ENCODE measurements at places on chromosomes 11 and 22. TPM values are rescaled to one million over a fixed set of nuclear protein-coding genes. Genes with fewer than 3 reads are reported as not detected.

Gene APOL1
- 89.4 TPM for total RNA-seq

Gene OR51E2
- total RNA-seq: not detected

Gene SLC15A3
- 60.4 TPM for total RNA-seq

Gene OOSP1
- not detected for total RNA-seq

Gene OR56A1
- 0.03 TPM for total RNA-seq

Gene KCNK7
- total RNA-seq: not detected

Gene TMPRSS5
- 0.81 TPM for total RNA-seq

Gene TXNRD2
- 42.8 TPM for total RNA-seq

Gene NRGN
- 62.1 TPM for total RNA-seq

Gene MRGPRX4
- total RNA-seq: not detected

Data from left lung (tissue), 14 donors.